Liver (tissue), 10 donors: ENCODE measurements at places on chromosomes 13 and 19. TPM values are rescaled to one million over a fixed set of nuclear protein-coding genes. Genes with fewer than 3 reads are reported as not detected.

Gene RINL
- 5.5 TPM for polyA plus RNA-seq

DNA sequence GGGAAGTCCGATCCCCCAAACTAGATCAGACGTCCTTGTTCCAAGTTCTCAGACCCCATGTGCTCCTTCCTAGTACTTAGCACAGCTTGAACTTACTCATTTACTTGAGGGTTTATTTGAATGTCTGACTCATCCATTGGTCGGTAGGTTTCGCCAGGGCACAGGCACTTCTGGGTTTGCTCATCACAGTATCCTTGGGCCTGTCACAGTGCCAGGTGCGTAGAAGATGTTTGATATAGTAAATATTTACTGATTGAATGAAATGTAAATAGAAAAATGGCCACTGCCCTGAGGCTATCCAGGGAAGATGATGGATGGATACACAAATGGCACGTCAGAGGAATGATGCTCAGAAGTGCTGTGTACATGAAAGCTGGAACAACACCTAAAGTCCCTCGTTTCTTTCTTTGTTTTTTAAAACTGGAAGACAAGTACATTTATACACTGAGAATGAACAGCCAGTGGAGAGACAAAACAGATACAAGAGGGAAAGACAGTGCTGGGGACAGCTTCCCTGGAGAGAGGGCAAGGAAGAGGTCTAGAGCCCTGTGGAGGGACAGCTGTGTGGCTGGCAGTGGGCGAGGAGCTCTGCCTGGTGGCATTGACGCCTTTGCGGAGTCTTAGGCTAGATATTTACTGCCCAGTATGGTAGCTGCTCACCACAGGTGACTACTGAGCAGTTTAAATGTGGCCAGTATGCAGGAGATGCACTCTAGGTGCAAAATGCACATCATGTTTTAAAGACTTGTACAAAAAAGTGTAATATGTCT lies 31.2 kb upstream of the KL start:
- no peak overlapping the region for H3K27ac ChIP-seq
- H3K27me3 ChIP-seq: no peaks in the 10 kb centered on the region
- H3K4me3 ChIP-seq: no peak overlapping the region
- H3K36me3 ChIP-seq: no peaks in the 10 kb centered on the region
- H3K4me1 ChIP-seq: no peaks in the 10 kb centered on the region
- DNase-seq: no peak

- H3K27ac ChIP-seq: no peak overlapping the region
- H3K36me3 ChIP-seq: peaks cover 20% of the 10 kb centered on the region
- DNase-seq: no peak
- no peaks in the 10 kb centered on the region for H3K27me3 ChIP-seq
- H3K4me3 ChIP-seq: no peak overlapping the region
Measured at GRCh38 chr19:43751466-43752220, 3.1 kb downstream of the SMG9 start.

Gene LAMP1
- 24.4 TPM for polyA plus RNA-seq

GRCh38 chr19:2081873-2082810 lies 14.0 kb downstream of the MOB3A start:
- H3K4me3 ChIP-seq: no peak overlapping the region
- no peaks in the 10 kb centered on the region for H3K4me1 ChIP-seq
- DNase-seq: no peak
- peaks cover 28% of the 10 kb centered on the region for H3K36me3 ChIP-seq

Gene ERF
- 21.0 TPM for polyA plus RNA-seq

Gene LILRA1
- polyA plus RNA-seq: 1.1 TPM

Gene CILP2
- polyA plus RNA-seq: not detected
